ENCODE measurements at places on chromosomes 1 and 21. TPM values are rescaled to one million over a fixed set of nuclear protein-coding genes. Genes with fewer than 3 reads are reported as not detected.

REN gene
- total RNA-seq: not detected

LCE1D gene
- not detected for total RNA-seq

PRR9 gene
- total RNA-seq: not detected

TXNIP gene
- 274 TPM for total RNA-seq

ADGRB2 gene
- 6.9 TPM for total RNA-seq

ITPKB gene
- total RNA-seq: 11.6 TPM

ARHGEF19 gene
- total RNA-seq: 11.9 TPM

C1orf94 gene
- not detected for total RNA-seq

LENEP gene
- not detected for total RNA-seq

NRAS gene
- total RNA-seq: 18.0 TPM

Data from cardiac ventricle fibroblast (primary cell).